ENCODE measurements at places on chromosomes 1 and 21.

DNA sequence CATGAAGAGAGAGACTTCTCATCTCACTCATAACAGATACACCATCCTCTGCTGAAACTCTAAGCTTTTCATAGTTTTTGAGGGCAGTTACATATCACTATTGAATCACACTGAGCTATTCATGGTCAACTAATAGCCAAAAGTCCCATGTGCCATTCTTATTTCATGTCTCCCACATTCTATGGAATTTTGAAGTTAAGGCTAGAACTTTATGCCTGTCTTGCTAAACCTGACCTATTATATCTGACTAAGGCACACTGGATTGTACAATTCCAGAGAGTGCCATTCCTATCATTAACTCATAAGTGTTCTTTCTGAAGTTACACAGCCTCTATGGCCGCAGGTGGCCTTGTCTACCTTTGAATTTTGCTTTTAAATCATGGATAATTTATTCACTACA, 254.3 kb downstream of the PTPRC start:
- no peak for DNase-seq

DNA sequence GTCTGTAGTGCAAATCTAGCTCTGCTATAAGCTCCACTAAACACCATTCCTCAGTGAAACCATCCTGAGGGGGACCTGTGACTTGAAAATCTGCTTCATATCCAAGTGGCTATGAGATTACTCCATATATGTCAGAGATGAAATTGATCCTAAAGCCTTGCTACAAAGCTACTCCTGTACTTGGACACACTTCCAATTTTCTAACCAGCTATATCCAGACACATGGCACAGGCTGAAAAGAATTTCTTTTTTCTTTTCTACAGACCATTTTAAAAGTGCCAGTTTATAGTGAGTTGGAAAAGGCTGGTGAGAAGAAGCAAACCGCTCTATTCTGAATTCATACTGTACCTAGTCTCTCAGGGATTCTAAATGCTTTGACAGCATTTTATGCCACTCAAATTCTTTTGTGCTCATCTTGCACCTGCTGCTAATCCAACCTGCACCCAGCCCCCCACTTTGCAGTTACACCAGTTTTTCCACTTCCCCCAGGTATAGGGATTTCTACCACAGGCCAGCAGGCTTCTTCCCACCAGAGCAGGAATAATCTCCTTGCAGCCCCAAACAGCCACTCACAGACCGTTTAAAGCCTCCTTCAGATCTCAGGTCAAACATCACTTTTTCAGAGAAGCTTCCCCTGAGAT, 112.5 kb downstream of the RERE start:
- DNase-seq, result no peak

DNA sequence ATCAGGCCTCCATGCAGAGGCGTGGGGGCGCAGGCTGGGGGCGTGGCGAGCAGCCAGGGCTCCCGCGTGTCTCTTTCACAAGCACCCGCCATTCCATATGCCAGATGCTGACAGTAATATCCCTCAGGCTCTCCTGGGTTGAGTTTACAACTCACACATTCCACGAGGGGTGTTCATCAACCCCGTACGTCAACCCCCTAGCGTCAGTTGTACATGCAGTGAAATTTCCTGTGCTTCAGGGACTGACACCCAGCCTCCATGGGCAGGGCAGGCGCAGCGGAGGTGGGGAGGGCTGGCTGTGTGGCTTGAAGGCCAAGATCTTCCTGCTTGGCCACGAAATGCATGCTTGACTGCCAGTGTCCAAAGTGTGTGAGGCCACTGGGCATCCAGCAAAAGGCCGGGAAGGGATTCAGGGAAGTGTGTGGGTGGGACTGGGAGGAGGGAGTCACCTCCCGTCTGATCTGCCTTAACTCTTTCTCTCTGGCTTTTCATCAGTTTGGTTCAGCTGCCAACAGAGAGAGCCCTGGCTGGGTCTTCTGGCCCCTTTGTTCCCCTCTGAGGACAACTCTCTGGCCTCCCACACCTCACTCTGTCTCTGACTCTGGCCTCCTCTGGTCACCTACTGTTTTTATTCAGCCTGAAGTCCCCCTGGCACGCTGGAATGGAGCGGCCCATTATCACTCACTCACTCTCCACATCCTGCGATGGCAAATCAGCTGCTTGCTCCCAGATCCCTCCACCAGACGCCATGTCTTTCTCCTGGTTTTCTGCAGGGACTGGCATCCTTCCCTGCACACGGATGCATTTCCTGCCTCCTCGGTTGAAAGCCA, 33.8 kb downstream of the CLIC6 start:
- DNase-seq, result no peak

DNA sequence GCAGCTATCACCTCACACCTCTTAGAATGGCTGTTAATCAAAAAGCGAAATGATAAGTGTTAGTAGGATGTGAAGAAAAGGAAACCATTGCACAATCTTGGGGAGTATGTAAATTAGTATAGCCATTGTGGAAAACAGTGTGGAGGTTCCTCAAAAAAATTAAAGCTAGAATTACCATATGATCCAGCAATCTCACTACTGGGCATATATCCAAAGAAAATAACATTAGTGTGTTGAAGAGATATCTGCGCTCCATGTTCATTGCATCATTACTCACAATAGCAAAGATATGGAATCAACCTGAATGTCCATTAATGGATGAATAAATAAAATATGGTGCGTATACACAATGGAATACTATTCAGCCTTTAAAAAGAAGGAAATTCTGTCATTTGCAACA, 68.9 kb downstream of the SNRPE start:
- DNase-seq, result no peak

DNA sequence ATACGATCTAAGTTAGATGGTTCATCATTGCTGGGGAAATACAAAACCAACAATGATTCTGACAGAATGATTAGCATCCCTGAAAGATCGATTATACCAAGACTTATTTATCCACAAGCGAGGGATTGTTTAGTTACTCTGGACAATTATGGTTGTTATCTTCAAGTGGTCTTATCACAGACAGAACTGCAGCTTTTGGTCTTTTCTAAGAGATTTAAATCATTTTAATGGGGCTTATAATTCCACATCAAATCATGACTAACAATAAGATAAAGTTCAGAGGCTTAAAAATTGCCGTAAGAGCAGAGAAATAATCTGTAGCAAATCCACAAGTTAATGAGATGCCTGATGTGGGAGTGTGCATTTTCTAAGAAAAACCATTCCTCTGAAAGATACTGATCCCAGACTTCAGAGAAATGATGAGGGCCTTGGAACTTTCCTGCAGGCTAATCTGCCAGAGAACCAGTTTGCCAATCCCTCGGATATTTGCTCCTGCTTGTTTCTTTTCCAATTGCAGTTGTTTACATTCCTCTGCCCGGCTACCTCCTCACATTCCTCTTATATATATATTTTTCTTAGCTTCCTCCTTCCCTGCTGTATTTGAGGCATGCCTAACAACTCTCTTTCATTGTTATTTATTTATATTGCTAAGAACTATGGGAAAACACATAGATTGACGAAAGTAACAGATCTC, 134.8 kb downstream of the BACH1 start:
- DNase-seq, result no peak

- DNase-seq, result peak; percentile 94
Measured at GRCh38 chr21:44338971-44339910, at the start of gene CFAP410. Gene CFAP410, minus strand, starts transcription at chr21:44339390. Its CDS starts 196 bp downstream, at chr21:44339194.

- no peak for DNase-seq
Measured at GRCh38 chr1:14443164-14443787, 155.2 kb upstream of the KAZN start.

DNA sequence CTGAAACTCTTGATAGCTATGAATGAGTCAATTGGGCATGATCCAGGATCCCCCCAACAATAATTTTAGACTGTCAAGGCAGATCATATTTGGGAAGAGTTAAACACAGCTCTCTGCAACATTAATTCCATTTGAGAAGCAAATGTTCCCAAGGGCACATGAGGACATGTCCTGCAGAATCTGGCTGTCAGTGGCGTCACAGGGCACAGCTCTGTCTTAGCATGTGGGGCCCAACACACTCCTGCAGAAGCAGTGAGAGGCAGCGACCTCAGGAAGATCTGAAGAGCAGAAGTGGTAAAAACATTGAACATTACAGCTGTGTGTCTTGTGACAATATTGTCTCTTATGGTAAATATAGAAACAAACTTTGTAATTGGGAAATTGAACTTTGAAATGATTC, 197.1 kb upstream of the PBX1 start:
- no peak for DNase-seq

DNA sequence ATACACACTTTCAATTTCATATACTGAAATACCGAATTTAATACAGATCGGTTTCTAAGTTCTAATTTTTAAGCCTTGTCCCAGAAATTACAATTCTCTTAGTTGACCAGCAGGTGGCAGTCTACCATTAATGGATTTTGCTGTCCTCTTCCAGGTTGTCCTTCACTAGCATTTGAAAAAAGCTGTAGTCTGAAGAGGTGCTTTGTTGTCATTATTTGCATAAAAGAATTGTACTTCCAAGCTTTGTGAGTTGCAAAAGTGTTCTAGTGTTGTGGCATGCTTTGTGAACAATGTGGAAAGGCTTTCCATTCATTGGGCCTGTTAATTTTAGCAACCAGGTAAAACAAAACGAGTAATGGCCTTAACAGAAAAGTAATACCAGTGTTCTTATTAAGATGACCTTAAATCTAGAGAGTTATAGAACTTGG, 193.6 kb downstream of the RPS6KC1 start:
- DNase-seq, result no peak

GRCh38 chr1:213761845-213762407, 225.8 kb upstream of the PROX1 start:
- no peak for DNase-seq
